GM23248 (cell line): ENCODE measurements at places on chromosomes 4 and X. TPM values are rescaled to one million over a fixed set of nuclear protein-coding genes. Genes with fewer than 3 reads are reported as not detected.

GRCh38 chr4:184817494-184818215, 8.1 kb downstream of the ACSL1 start:
- H3K4me3 ChIP-seq, result no peak overlapping the region
- H3K27me3 ChIP-seq, result no peaks in the 10 kb centered on the region
- H3K27ac ChIP-seq, result no peak overlapping the region

DNA sequence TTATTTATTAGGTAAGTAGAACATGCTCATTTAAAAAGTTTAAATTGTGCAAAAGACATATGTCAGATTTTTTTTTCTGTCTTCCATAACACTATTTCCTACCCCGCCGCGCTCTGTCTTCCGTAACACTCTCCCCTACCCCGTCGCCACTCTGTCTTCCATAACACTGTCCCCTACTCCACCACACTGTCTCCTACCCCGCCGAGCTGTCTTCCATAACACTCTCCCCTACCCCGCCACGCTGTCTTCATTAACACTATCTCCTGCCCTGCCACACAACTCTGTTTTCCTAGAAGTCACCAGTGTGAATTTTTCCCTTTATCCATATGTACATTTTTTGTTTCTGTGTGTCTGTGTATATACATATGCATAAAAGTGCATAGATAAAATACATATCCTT, 4.4 kb downstream of the MSMO1 start:
- H3K27me3 ChIP-seq, result no peaks in the 10 kb centered on the region
- no peak overlapping the region for H3K27ac ChIP-seq
- peaks cover 21% of the 10 kb centered on the region for H3K4me1 ChIP-seq
- no peak for DNase-seq
- H3K4me3 ChIP-seq, result no peak overlapping the region

GRCh38 chr4:73452953-73453700, 17.1 kb downstream of the AFP start:
- peaks cover 31% of the 10 kb centered on the region for H3K4me1 ChIP-seq
- H3K27ac ChIP-seq, result no peak overlapping the region
- no peak for DNase-seq

DNA sequence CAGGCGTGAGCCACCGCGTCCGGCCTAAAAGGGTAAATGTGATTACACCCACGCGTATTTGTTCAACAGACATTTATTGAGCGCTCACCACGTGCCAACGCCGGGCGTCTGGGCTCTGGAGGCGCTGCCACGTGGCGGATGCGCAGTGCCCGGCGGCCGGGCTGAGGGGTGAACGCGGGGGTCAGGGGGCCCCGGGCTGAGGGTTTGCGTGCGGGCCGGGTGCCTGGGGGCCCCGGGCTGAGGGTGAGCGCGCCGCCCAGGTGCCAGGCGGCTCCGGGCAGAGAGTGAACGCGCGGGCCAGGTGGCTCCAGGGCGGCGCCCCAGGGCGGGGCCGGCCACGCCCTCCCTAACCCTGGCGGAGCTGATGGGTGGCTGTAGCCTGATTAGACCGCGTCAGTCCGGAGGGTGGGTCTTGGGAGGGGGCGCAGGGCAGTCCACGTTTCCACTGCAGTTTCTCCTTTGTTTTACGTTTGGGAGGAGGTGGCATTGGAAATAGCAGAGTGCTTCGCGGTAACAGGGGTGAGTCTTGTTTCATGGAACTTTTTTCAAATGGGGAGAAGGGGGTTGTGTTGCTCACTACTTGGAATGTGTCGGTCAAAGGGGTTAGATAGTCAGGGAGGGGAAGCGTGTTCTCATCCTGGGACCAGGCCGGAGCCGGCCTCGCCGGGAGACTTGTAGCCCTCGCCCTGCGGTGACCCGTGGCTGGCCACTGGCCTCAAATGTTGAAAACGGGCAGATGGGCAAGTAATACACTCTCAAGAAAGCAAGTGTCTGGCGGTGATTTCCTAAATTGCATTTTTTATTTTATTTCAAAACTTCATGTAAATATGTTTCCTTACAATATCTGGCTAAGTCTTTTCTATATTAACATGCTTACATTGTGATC, at the start of gene ZFP42:
ZFP42 (plus strand) TSS at position 450 of the 886 bp plus-strand sequence. CDS start 7,037 bp downstream, outside the sequence.
- H3K27ac ChIP-seq, result no peak within 1 kb of the TSS
- no peaks in the 10 kb centered on the region for H3K4me1 ChIP-seq
- DNase-seq, result no peak
- H3K27me3 ChIP-seq, result no peaks in the 10 kb centered on the region
- no peaks in the 10 kb centered on the region for H3K36me3 ChIP-seq
- no peak within 1 kb of the TSS for H3K4me3 ChIP-seq

C1QTNF7 gene
- total RNA-seq, result not detected in 2 replicates

VCX gene
- not detected in 2 replicates for total RNA-seq

- H3K4me3 ChIP-seq, result no peak overlapping the region
- H3K27me3 ChIP-seq, result no peaks in the 10 kb centered on the region
- no peak overlapping the region for H3K27ac ChIP-seq
- no peaks in the 10 kb centered on the region for H3K4me1 ChIP-seq
- H3K36me3 ChIP-seq, result no peaks in the 10 kb centered on the region
Observed at GRCh38 chrX:99095965-99096635, 1314.0 kb downstream of the PCDH19 start.

GRIA3 gene
- total RNA-seq, result 36.0 TPM in 2 replicates

STIM2 gene
- 13.8 and 16.7 TPM in 2 replicates for total RNA-seq

- no peak overlapping the region for H3K4me3 ChIP-seq
- no peaks in the 10 kb centered on the region for H3K36me3 ChIP-seq
- 0 out of 2 replicates have a peak, but pooled peaks cover 3% of the 10 kb centered on the region for H3K27me3 ChIP-seq
- no peaks in the 10 kb centered on the region for H3K4me1 ChIP-seq
- no peak overlapping the region for H3K27ac ChIP-seq
Observed at GRCh38 chr4:7425591-7426468, 8.9 kb downstream of the PSAPL1 start.

DNA sequence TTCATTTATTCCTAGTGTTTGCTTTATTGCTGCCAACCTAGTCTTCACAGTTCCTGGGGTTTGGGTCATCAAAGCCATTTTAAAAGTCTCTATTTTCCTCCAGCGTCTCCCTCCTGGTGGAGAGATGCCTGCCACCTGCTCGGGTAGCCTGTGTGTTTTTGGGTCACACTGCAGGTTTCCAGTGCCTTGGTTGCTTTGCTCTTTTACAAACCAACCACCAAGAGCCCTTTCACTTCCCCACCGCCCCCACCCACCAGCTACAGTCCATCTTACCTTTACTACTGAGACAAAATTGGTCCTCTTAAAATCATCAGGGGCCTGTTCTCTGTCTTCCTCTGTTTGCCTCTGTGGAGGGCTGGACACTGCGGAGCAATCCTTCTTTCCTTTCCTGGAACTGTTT, 280.5 kb upstream of the GATB start:
- H3K27ac ChIP-seq, result no peak overlapping the region
- H3K4me1 ChIP-seq, result peaks cover 15% of the 10 kb centered on the region
- H3K4me3 ChIP-seq, result no peak overlapping the region
- no peaks in the 10 kb centered on the region for H3K27me3 ChIP-seq
- H3K36me3 ChIP-seq, result no peaks in the 10 kb centered on the region

TMSB15B gene
- total RNA-seq, result 0.63 and 1.4 TPM in 2 replicates

DNA sequence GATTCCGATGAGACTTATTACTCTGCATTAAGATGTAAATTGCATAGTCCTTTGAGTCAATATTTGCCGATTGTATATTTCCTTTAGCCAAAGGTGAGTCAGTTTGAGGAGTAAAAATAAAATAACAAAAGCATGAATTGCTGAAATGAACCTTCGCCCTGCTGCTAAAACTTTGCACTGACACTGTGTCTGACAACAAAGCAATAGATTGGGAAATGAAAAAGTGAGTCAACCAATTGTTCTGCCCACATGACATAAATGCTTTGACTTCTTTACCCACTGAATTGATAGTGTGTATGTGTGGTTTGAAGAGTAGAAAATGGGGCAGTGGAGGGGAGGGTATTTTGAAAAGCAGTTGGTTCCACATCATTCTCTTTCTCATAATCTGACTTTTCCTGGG, 88.4 kb upstream of the AFF2 start:
- no peak overlapping the region for H3K27ac ChIP-seq
- H3K4me3 ChIP-seq, result no peak overlapping the region
- H3K27me3 ChIP-seq, result no peaks in the 10 kb centered on the region
- peak; percentile 26 for DNase-seq
- H3K4me1 ChIP-seq, result no peaks in the 10 kb centered on the region

DNA sequence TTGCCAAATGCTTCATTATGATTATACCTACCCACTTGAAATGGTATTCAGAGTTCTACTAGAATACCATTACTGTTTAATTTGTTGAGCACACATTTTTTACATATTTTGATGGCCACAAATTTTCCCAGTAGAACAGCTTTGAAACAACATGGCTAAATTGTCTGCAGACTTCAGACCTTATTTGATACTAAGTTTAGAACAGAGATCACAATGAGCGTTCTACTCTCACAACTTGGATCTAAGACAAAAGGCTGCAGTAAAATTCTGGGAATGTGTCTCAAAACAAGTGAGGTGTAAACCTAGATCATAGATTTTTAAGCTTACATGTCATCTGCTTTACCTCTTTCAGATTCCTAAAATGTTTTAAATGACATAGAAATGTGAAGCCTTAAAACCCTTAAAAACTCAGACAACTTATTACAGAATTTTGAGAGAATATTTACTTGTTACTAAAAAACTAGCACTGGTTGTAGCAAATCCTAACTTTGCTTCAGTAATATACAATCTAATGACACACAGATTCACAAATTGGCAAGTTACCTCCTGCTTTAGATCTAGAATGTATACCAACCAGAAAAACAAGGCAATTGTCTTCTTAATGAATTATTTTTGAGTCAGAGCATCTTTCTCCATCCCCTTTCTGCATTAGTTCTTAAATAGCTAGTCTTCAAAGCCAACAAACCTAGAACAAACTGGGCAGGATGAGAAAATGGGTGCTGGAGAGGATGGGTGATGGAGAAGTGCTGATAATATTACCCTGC, 243.3 kb downstream of the SLC7A11 start:
- H3K36me3 ChIP-seq, result no peaks in the 10 kb centered on the region
- H3K4me1 ChIP-seq, result peaks cover 63% of the 10 kb centered on the region
- DNase-seq, result peak; percentile 55
- H3K27me3 ChIP-seq, result no peaks in the 10 kb centered on the region
- H3K4me3 ChIP-seq, result peak overlapping the region; percentile 19; the same call in 1 of the 2 replicates
- peak overlapping the region; percentile 51 for H3K27ac ChIP-seq

HERC5 gene
- total RNA-seq, result 0.32 TPM in 1 of 2 replicates, not detected in the other

DNA sequence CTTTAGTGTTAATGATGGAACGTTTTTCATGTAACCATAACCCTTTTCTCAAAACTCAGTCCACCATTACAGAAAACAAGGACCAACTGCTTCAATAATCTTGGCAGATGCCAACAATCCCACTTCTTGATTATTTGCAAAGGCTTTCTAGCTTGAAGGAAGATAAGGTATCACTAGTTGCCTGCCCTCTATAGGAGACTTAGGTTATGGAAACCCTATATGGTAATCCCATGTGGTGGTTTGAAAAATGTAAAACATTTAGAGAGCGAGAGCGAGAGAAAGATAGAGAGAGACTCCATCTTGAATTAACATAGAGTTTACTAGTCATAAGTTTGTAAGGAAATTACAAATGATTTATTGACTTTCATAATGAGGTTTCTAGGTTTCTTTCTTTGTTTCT, 1627.5 kb upstream of the TENM3 start:
- H3K4me3 ChIP-seq, result no peak overlapping the region
- no peak for DNase-seq
- no peaks in the 10 kb centered on the region for H3K27me3 ChIP-seq
- no peak overlapping the region for H3K27ac ChIP-seq
- no peaks in the 10 kb centered on the region for H3K36me3 ChIP-seq

ELOVL6 gene
- 7.7 and 8.0 TPM in 2 replicates for total RNA-seq

DNA sequence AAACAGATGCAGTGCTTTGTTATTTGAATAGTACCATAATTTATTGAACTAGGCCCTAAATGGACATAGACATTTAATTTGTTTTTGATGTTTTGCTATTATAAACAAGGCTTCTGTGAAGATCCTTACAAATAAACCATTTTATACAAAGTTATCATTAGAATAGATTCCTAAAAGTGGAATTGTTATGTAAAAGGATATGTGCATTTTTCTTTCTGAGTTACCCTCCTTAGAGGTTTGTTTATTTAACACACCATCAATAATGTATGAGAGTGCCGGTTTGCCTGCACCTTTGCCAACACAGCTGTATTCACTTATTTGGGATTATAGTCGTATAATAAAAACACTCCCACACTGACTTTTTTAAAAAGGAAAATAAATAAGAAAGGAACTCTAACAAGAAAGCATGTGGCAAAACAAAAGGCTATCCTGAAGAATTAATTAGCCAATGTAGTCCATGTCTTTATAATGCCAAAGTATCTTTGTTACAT, 84.8 kb downstream of the PAK3 start:
- H3K27ac ChIP-seq, result no peak overlapping the region

MAGEA2 gene
- not detected in 2 replicates for total RNA-seq

DNA sequence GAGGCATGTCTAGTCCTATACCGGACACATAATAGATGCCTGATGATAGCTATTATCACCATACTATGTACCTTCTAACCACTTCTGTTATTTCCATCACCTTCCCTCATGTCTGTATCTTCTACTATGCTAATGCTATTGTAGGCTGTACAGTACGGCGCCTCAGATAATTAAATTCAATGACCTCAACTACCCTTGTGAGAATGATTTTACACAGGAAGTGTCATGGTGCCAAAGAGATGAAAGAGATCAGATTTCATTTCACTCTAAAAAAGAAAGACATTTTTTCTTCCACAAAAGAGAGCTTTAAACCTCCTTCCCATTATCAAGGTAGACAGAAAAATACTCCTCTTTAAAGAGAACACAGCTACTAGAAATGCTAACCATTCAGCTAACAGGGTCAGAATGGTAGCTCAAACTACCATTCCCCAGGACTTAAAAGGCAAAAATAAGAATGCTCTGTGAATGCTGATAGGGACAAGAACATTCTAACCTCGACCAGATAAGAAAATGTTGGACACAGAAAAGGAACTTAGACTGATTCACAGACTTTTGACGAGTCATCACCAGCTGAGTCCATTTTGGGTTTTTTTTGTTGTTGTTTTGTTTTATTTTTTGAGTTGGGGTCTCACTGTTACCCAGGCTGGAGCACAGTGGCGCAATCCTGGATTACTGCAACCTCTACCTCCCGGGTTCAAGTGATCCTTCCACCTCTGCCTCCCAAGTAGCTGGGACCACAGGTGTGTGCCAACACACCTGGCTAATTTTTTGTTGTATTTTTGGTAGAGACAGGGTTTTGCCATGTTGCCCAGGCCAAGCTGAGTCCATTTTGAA, 99.2 kb upstream of the RAPGEF2 start:
- H3K36me3 ChIP-seq, result no peaks in the 10 kb centered on the region
- no peaks in the 10 kb centered on the region for H3K27me3 ChIP-seq
- no peak overlapping the region for H3K27ac ChIP-seq

GRCh38 chrX:19852014-19853005, 35.1 kb downstream of the SH3KBP1 start:
- peaks cover 21% of the 10 kb centered on the region for H3K4me1 ChIP-seq
- DNase-seq, result peak; percentile 44
- no peak overlapping the region for H3K4me3 ChIP-seq
- H3K36me3 ChIP-seq, result no peaks in the 10 kb centered on the region

TMEM187 gene
- total RNA-seq, result 7.6 and 9.9 TPM in 2 replicates

RGN gene
- 1.6 and 6.2 TPM in 2 replicates for total RNA-seq

DNA sequence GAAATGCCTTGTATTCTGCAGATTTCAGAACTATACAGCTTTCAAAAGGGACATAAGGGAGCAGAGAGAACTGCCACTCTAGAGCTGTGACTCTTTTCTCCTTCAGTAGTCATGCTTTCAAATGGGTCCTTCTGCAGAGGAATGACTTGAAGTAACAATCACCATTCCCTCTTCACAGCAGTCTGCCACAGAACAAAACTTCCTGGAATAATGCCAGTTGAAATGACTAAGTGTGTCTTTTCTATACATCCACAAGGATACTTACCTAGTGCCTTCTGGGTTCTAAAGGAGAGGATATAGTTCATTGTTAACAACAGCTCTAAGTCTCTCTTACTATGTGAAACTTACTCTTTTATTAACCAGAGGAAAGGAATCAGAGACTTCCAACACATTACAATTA, 515.4 kb upstream of the ATOH1 start:
- H3K4me1 ChIP-seq, result no peaks in the 10 kb centered on the region
- H3K4me3 ChIP-seq, result no peak overlapping the region
- H3K36me3 ChIP-seq, result no peaks in the 10 kb centered on the region
- H3K27me3 ChIP-seq, result no peaks in the 10 kb centered on the region
- H3K27ac ChIP-seq, result no peak overlapping the region
- DNase-seq, result peak; percentile 0
